ENCODE measurements at places on chromosomes 1 and 21. TPM values are rescaled to one million over a fixed set of nuclear protein-coding genes. Genes with fewer than 3 reads are reported as not detected.
A peak's percentile ranks its signal among the peaks of the same experiment; 100 is the strongest.

DNA sequence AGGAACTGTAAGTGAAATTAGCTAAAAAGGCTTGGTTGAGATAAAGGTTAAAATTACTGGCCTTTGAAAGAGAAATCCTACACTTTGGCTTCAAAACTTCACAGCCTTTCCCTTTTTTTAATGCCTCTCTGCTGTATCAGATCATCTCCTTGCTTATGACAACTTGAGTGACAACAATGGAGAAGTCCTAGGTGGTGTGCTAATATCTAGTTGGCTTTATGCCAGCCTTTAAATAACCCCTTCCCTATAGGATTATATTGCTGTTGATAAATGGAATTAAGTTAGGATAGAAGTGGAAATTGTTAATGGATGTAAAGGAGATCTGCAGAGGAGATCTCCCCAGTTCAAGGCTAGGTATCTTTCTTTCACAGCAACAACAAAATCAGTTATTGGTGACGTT, 130.2 kb upstream of the ATP1B1 start:
- no peak for DNase-seq

DNA sequence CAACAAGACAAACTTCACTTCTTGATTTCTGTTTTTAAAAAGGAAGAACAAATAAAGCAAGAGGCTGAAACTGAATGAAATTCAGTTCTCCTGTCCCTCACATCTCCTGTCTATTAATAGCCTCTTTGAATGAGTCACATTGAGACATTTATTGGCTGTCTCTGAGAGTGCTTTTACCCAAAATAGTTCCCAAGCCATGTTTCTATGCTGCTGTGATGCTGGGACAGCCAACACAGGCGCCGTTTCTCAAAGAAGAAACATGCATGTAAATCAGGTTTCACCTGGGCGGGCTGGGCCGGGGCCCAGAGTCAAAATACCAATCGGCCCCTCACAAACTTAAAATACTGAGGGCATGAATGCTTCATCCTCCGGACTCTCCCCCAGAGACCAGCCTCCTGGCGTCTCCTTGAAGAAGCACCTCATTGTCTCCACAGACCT, 105.2 kb downstream of the EDEM3 start:
- DNase-seq, result no peak

DNA sequence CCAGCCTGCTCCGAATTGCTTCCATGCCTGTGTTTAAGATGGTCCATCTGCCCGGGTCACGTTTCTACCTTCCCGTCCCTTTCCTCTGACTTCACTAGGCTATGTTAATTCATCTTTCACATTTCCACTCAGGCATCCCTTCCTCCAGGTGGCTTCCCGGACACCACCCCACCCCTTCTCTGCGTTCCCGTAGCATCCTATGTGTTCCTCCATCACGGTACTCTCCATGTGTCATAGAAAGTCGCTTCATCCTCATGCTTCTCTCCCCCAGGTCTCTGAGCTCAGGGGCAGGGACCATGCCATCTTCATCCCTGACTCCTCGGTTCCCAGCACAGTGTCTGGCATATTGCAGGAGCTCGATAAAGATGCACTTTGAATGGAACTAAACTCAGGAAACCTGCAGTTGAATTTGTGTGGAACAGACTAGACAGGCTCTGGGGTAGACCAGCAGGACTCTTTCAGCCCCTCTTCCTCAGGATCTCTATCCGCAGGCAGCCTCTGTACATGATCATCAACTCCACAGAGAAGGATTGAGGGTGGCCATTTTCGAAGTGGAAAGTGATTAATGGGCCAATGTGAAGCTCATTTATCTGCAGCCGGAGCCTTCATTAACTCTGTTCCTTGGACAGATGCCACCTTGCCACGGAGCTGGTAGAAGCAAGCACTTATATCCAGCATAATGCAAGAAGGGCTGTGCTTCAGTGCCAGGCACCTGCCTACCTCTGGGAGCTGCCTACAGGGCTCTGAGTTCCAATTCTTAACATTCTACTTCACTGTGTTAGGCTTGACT, 9.1 kb downstream of the C1orf226 start:
- DNase-seq, result no peak

DNA sequence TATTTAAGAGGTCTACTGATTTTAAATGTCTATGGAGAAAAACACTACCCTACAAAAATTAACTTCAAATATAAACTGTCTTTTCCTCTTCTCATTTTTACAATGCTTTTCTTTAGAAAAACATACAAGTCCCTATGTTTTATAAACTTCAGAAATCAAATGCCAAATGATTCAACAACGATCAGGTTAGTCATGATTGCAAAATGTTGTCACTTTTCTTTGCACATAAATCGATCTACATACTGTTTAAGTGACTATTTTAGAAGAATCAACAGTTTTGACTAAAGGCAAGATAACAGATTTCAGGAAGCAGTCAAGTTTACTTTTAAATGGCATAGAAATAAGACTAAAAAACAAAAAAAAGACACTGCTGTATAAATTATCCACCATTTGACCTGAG, 168.7 kb downstream of the GPATCH2 start:
- DNase-seq, result no peak

- DNase-seq, result no peak
Observed at GRCh38 chr1:156012051-156012817, 8.5 kb downstream of the SSR2 start.

DNA sequence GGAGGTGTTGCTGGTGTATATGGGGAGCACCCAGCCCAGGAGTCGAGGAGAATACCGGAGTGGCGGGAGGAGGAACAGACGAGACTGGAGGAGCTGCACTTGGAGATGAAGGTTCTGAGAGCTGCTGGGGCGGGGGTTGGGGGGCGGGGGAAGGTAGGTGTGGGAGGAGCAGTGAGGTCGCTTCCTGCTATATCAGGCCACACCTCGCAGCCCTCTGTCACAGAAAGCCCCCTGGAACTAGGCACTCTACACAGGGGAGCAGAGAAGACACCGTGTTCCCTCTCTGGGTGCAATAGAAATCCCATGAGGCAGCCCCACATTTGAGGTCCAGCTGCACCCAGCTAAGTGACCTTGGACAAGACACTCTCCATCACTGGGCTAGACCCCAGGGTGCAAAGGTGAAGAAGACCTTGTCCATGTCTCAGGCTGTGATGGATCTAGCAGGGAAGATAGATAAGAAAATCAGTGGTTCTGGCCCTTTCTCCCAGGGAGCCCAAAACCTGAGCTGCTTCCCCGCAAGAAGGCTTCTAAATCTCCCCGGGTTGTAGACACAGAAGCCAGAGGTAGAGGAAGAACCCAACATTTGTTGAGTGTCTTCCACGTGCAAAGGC, 155.8 kb upstream of the EDN2 start:
- DNase-seq, result no peak

DNA sequence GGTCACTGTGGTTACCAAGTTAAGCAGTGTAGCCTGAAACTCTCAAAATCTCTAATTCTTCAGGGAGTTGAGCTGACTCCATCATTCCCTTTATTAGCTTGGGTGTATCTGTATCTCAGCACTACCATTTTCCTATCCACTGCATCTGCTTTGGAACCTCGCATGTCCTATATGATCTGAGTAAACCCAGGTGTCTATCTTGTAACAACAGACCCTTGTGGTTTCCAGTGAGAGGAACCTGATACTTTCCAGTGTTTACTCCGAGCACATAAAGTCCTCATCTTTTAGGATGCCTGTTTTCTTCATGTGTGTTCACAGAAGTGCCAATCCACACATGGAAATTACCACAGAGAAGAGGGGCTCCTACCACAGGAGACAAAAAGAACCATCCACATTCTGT, 650.4 kb downstream of the LMO4 start:
- DNase-seq, result no peak

DNA sequence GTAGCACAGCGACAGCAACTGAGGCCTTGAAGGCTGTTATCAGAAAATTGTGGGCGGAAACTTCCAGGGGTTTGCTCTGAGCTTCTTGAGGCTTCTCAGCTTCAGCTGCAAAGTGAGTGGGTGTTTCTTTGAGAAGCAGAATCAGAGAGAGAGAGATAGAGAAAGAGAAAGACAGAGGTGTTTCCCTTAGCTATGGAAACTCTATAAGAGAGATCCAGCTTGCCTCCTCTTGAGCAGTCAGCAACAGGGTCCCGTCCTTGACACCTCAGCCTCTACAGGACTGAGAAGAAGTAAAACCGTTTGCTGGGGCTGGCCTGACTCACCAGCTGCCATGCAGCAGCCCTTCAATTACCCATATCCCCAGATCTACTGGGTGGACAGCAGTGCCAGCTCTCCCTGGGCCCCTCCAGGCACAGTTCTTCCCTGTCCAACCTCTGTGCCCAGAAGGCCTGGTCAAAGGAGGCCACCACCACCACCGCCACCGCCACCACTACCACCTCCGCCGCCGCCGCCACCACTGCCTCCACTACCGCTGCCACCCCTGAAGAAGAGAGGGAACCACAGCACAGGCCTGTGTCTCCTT, at the start of gene FASLG:
FASLG (plus strand) TSS at position 233 of the 583 bp plus-strand sequence; CDS start at position 332, 99 bp downstream.
- peak; percentile 18 for DNase-seq

GRCh38 chr1:21775985-21776562, 6.9 kb downstream of the USP48 start:
- no peak for DNase-seq

GRCh38 chr1:173499729-173500128, 22.6 kb downstream of the PRDX6 start:
- DNase-seq, result no peak

DNA sequence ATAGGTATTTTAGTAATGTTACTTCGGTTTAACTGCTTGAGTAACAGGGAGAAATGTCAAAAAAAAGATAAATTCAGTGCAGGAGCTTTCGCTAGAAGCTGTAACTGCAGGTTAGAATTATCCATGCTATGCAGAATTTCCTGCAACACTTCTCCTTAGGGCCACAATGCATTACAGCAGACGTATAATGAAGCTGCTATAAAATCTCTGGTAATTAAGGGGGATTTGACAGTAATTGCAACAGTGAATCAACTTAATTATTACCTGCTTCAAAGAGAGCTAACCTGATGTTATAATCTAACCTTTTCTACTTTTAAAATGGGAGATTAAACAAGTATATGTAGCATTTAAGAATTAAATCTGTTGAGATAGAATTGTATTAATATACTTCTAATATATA, 92.6 kb downstream of the ATG4C start:
- DNase-seq, result no peak

GRCh38 chr21:34362136-34362444, 1.7 kb upstream of the KCNE2 start:
- no peak for DNase-seq

DNA sequence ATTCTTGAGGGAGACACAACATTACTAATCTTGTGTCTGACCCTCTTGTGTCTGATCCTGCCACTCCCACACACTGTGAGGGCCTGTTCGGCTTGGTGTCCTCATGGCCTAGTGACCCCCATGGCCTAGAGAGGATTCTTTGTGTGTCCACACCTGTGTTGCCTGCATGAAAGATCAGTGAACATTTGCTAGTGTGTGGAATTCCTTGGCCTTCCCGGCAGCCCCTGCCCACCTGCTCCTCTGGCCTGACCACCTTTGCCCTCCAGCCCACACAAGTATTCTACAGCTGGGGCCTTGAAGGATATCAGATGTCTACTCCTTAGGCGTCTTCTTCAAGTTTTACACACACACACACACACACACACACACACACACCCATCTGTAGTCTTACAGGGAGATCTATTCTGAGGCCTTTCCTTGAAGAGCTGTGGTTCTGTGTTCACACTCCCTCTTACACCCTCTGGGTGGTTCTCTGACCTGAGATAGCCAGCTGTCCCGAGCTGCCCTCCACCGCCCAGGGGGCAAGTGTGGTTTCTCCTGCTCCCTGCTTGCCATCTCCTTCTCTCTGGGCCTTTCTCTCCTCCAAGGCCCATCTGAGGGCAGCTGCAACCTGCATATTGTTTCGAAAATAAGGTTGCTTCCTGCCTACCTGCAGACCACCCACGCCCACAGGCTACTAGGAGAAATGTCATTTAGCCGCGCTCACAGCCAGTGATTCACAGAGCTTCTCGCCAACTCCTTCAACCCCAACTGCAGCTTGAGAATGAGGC, 45.4 kb downstream of the CD247 start:
- DNase-seq, result no peak

DNA sequence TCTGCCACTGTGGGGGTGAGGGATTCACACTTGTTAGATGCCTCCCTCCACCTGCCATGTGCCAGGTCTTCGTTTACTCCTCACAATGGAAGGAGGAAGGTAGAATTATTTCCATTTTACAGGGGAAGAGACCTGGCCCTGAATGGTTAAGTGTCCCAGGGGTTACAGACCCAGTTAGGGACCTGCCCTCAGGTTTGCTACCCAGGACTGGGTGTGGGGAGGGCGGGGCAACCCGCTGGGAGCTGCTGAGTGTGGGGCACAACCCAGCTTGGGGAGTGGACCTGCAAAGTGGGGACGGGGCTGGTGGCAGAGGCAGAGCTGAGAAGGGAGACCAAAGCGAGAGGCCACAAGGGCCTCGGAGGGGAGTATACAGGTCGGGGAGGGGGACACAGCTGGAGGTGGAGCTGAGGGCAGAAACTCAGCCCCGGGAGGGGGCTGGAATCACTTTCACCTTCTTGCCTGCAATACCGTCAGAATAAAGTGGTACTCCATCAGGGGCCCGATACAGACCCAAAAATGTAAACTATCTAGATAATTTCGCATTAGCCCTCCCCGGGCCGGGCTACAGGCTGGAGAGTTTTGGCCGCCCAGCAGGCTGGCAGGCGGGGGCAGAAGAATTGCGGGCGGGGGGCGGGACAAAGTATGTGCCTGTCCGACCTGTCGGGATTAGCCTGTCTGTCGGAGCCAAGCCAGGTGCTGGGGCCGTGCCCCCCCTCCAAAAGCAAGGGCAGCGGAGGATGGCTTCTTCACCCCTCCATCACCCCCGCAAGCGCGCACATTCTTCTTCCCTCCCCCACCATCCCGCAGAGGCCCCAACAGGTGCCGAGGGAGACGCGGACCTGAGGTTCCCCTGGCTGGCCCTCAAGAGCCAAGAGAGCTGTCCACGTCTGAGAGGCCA, 1.4 kb downstream of the RSPO1 start:
- DNase-seq, result no peak

DNA sequence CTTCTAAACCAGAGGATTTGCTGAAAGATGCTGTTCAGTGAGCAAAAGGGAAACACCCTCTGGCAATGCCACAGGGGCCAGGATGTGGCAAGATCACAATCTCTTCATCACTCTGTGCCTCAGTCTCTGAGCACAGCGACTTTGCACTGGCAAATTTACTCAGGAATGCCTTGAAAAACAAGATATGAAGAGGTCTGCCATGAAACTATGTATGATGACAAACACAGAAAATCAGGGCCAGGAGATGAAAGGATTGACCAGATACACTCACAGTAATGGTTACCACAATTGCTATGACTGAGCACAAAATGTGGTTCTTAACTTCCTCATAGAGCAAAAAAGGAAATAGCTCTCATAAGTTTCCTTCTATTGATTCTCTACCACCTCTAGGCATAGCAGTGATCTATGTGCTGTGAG, 5.8 kb downstream of the TTC13 start:
- peak; percentile 48 for DNase-seq

AGMAT gene
- not detected for total RNA-seq

SIM2 gene
- 11.2 TPM for total RNA-seq

BCAN gene
- not detected for total RNA-seq

E2F2 gene
- total RNA-seq, result 1.8 TPM

Data from stomach (tissue), 19 donors.